Activated CD4-positive, alpha-beta T cell treated with anti-CD3 and anti-CD28 coated beads, Interleukin-2, amount 10 ng/mL, durations not matched to agents 24 days and 14 days (primary cell): ENCODE measurements at places on chromosomes 13 and 19. TPM values are rescaled to one million over a fixed set of nuclear protein-coding genes. Genes with fewer than 3 reads are reported as not detected.

Gene KLK14
- total RNA-seq, result 0.91 and 1.1 TPM in 2 replicates

DNA sequence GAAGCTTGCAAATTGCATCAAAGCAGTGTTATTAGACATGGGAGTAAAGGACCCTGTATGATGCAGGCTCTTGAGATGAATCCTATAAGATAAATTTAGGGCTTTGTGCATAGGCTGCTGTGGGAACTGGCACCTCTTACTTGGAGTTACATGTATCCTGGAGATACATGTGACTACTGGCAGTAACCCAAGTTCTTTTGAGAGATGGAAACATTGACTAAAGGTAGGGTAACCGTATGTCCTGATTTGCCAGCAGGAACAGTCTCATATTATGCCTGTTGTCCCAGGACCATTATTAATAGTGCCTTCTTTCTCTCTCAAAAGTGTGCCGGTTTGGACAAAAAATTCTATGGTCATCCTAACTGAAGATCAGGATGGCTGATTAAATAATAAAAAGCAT is 195.4 kb downstream of the LACC1 start:
- no peak for DNase-seq

Gene LNX2
- 4.1 and 4.3 TPM in 2 replicates for total RNA-seq

GRCh38 chr13:23903906-23904280 is 6.6 kb upstream of the C1QTNF9B start:
- DNase-seq, result no peak

Gene IFNL4
- total RNA-seq, result not detected in 2 replicates

DNA sequence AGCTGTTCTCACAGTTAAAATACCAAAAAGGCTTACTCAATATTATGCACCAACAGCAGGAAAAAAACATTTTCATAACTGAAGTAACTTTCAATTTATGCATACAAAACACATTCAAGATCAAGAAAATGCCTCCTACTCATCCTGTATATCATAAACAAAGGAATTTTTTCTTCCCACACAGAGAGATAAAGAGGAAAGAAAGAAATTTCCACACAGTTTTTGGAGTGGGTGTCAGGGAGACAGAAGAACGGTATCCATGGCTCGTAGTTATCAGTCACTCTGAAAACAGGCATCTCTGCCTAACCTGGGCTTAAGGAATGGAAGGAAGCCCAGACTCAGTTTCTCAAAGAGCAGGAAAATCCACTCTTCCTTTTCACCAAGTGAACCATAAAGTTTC is 92.4 kb upstream of the SIAH3 start:
- DNase-seq, result no peak
